ENCODE measurements at places on chromosomes 7 and 10.

DNA sequence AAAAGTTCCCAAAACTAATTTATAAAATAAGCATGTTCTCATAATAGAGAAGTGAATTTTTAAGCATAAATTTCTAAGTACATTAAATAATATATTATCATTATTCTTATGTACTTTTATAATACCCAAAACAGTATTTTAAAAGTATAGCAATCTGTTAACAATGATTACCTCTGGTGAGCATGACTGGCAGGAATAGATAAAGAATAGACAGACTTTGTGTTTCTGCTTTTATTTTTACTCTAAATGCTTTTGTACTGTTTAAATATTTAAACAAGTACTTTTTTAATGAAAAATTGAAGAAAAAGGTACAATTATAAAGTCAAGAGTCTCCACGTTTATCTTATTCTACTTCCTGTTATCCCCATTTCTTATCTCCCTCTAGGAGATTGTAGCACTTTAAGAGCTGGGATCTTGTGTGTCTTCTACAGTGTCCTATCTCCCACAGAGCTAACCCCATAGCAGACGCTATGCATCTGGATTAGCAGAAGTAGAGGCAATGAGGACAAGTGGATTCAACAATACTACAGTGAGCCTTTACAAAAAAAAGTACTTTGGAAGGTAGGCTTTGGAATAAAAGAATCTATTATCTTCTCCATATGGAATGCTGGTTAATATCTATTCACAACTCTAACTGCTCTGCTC, 42.9 kb downstream of the IDE start:
- DNase-seq, result no peak

- DNase-seq, result no peak
Measured at GRCh38 chr7:158047391-158048059, 540.1 kb downstream of the PTPRN2 start.

GRCh38 chr10:85888004-85888403, 478.6 kb downstream of the GRID1 start:
- no peak for DNase-seq

GRCh38 chr7:112400141-112400540, 50.1 kb upstream of the IFRD1 start:
- no peak for DNase-seq

DNA sequence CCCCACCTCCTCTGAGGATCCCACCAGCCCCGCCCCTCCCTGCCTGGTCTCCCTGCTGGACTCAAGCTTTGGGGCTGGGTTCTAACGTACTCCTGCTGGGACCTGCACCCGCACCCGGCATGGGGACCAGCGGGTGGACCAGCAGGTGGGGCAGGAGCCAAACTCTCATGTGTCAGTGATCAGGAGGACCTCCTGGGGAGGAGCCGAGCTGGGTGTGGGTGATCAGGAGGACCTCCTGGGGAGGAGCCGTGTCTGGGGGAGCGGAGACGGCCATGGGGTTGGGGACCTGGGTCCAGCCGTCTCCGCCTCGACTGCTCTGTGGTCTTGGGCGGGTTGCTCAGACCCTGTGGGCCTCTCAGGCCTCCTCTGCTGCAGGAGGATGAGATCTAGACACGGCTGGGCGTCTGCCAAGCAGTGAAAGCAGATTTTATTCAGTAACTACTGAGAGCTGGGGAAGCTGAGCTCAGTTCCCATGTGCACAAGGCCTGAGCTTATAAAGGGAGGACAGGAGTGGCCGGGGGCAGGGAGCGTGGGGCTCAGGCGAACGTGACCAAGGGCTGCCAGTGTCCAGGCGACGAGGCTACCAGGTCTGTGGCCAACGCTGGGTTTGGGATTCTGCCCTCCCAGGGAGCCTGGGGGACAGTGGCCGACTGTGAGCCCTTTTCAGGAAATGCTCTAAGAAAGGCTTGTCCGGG, 33.6 kb upstream of the UTF1 start:
- DNase-seq, result no peak

DNA sequence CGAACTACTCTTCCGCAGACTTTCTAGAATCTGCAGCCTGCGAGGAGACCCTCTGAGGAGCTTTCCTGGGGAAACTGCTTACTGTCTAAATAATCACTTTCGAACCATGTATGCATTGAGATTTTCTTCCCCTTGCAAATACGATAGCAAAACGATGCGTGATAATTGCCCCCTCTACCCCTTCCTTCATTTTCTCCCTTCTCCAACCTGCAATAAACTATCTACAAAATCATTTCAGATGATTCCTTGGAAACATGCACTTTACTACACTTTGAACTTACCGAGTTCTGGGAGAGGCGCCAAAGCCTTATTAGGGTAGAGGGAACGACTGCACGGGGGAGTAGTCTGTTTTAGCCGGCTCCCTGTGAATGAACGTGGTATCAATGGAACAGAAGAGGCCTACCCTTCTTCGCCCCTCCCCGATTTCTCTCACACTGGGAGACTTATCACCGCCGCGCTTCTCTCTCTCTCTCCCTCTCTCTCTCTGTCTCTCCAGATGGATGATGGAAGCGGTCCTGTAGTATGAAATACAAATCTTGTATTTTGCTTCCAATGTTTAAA, at the start of gene FGFBP3:
Gene FGFBP3, minus strand, starts transcription at position 370 of the 561 bp plus-strand sequence. CDS start 517 bp downstream, outside the sequence.
- no peak for DNase-seq

DNA sequence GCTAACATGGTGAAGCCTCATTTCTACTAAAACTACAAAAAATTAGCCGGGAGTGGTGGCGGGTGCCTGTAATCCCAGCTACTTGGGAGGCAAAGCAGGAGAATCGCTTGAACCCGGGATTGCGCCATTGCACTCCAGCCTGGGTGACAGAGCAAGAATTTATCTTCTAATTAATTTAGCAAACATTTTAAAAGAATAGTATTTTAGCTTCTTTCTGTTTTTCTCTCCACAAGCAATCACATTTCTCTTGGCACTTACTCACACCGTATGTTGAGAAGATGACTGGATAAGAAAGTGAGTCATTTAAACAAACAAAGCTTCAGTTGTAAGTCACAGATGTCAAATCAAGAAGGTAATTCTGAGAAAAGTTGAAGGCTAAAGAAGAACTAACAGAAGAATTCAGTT, 264.0 kb downstream of the ARL4A start:
- no peak for DNase-seq

- DNase-seq, result no peak
Measured at GRCh38 chr7:55966851-55967250, 2.5 kb downstream of the NIPSNAP2 start.

DNA sequence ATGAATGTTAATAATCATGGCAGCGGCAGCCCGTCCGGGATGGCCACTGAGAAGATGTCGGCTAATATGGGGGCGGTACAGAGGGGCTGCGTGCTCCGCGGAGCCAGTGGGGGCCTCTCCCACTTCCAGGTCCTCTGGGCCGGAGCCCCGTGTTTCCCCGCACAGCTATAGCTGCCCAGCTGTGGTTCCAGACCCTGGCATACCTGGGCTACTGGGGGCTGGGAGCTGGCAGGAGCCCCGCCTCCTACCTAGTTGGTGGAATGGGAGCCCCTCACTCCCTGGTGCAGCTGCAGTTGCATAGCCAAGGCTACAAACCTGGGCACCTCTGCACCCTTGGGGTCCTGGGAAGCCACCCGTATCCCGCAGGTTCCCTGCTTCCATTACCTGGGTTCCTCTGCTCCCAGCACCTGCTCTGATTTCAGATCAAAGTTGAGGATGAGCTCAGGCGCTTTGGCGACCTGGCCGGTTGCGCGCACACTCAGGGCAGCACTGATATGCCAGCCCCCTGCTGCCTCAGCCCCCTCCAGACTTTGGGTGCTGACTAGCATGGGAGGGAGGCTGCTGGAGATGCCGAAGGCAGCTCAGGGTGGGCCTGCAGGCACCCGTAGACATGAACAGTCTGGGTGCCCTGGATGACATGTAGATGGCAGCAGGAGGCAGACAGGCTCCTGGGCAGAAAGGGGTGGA, 236.5 kb upstream of the SEMA3D start:
- no peak for DNase-seq

DNA sequence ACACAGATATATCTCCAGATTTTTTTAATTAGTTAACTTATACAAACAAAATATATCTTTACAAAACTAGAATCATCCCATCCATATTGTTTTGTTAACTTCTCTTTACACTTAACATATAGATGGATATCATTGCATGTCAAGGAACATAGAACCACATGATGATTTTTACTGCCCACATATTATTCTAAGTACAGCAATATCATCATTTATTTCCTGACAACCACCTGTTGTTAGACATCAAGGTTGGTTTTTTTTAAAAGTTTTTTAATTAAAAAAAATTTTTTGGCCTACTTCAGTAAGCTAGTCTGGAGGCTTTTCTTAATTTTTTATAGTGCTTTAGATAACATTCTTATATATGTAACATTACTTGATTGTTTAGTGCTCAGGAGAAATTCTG, 38.9 kb upstream of the BAMBI start:
- no peak for DNase-seq

DNA sequence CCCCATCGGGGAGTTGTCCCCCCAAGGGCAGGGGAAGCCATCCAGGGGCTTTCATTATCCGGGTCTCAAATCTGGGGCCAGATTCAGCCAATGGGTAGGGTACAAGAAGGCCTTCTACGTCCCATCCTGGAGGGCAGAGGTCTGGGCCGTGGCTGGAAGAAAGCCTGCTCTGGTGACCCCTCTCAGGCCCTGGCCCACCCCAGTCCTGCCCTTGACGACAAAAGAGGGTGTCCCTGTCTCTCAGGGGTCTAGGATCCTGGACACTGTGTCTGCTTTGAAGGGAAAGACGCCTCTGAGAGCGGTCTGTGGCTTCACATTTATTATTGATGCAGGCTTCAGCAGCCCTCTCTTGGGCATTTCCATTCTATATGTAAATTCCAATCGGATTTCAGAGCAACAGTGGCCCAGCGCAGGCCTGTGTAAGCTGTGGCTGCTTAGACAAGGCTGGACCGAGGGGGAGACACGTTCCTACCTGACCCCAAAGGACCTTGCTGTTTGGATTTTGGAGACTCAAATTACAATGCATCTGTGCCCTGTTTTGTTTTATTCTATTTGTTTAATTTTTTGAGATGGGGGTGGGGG, 83.2 kb upstream of the BAIAP2L1 start:
- no peak for DNase-seq

- DNase-seq, result no peak
Measured at GRCh38 chr7:16657656-16658279, 11.8 kb downstream of the BZW2 start.

DNA sequence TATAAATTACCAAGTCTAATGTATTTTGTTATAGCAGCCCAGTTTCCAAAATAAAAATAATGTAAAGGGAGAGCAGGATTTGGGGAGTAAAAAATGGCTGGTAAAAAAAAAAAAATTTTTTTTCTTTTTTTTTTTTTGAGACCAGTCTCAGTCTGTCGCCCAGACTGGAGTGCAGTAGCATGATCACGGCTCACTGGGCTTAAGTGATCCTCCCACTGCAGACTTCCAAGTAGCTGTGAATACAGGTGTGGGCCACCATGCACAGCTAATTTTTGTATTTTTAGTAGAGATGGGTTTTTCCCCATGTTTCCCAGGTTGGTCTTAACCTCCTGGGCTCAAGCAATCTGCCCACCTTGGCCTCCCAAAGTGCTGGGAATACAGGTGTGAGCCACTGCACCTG, 4.8 kb upstream of the LSM8 start:
- DNase-seq, result no peak

DNA sequence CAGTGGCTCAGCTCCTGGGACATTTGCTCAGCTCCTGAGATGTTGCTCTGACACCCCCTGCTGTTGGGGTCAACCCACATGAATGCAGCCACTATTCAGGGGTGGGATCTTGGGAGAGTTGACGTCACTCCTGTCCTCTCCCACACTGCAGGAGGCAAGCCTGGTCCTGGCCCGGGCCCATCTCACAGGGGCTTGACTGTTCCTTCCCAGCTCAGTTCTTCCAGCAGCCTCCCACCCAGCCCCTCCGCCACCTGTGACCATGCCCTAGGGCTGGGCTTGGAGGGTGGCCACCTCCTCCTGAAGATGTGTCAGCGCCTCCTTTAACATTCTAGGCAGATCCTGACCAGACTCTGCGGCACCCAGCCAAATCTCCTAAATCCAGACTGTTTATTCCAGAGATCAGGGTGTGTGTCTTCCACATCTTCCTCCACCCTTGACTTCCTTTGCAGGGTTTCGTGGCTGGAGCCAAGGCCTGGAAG, 19.1 kb upstream of the OPALIN start:
- no peak for DNase-seq

DNA sequence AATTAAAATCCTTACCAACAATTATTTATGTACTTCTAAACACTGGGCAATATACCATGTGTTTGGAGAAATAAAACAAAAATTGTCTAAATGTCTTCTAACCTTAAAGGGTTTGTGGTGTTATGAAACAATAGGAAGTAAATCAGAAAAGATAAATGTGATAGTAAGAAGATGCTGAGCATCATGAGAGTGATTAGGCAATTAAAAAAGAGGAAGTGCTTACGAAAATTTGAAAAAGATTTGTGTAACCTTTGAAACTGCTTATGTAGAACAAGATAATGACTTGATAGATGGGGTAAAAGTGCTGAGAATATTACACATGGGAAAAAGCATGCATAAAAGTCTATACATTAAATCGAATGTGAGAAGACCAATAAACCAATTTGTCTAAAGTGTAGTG, 573.4 kb upstream of the CNTNAP2 start:
- DNase-seq, result no peak

GRCh38 chr7:35249537-35249907, 4.4 kb downstream of the TBX20 start:
- no peak for DNase-seq

DNA sequence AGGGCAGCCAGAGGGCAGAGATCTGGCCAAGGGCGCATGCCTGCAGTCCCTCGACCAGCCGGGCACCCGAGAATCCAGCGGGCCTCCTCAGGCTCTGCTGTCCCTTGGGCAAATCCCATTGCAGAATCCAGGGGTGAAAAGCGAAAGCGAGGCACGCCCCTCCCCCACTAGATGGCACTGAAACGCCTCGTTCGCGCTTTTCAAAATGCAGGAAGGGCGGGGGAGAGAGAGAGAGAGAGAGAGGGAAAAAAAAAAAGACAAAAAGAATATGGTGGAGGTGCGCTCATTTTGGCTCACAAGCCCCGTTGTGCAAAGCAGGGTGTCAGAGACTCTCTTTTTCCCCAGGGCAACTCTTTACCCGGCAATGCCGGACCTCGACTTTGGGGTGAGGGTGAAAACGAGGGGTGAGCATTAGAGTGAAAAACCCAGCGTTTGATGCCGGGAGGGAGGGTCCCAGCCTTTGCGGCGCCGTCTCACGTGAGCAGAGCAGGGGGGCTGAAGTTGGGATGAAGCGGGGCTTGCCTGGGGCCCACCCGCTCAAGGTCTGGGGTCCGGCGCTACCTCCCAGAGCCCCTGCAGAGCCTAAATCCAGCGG, 2.5 kb upstream of the TMEM178B start:
- DNase-seq, result peak; percentile 42

DNA sequence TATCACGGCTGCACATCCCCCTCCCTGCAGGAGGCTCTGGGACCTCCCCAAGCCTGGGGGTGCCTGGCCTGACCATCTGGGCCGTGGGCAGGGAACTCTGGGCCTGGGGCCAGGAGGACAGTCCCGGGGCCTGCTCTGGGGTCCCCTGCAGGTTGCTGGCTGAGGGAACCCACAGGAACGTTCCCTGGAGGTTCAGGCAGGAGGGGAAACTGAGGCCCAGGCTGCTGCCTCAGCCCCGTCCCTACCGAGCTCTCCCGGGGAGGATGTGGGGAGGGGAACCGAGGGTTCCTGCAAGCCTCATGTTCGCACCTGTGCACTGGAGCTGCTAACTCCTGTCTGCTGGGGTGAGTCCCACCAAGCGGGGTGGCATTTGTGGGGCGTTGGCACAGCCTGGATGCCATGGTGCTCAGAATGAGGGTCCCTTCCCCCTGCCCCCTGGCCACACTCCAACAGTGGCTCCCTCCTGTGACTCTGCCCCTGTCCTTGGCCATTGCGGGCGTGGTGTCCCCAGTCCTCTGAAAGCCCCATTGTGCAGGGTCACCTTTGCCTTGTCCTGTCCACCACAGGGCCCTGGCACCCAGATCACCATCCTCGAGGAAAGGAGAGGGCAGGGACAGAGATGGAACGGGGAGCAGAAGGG, 9.4 kb downstream of the ELFN1 start:
- DNase-seq, result no peak

- no peak for DNase-seq
Measured at GRCh38 chr7:131869169-131869844, 312.9 kb upstream of the PODXL start.

Measured in stimulated activated CD4-positive, alpha-beta T cell treated with anti-CD3 and anti-CD28 coated beads, Interleukin-2, amount 100 ng/mL, for 48 hours (primary cell).